ENCODE measurements at places on chromosomes 6 and 20.

DNA sequence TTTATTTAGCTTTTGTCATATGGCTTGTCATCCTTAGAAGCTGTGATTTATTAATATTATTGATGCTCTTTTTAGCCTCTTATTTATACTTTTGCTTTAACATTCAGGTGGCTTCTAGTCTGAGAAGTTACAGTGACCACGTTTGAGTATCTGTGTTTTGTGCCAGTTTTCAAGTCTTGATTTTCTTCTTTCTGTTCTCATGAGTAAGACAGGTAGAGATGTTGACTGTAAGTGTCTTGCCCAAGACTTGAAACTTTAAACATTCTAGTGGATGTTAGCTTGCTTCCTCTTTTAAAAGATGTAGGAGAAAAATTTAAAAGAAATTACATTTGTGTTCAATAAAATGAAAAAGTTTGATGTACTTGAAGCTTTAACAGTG is 122.6 kb downstream of the LRRC1 start:
- no peak for DNase-seq

GRCh38 chr6:4460586-4461475 is 315.4 kb upstream of the CDYL start:
- DNase-seq: no peak

DNA sequence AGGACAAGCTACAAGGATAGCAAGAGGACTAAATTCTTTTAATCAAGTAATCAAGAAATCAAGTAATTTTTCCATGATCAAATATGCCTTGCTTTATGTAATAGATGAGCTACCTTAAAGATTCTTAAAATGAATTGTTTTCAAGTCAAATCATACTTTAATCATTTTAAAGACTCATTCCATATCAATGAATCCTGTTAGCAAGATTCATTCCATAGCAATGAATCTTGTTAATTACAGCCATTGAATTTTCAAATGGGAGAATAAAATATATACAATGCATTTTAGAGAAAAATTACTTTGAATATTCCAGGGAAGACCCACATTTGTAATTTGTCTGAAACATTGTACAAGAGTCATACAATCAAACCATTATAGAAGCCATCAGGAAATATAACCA is 145.7 kb downstream of the RFX6 start:
- no peak for DNase-seq

- no peak for DNase-seq
Measured at GRCh38 chr20:49583669-49584417, 15.9 kb upstream of the PTGIS start.

- peak; percentile 8 for DNase-seq
Measured at GRCh38 chr20:11912013-11912658, 5.6 kb upstream of the BTBD3 start.

DNA sequence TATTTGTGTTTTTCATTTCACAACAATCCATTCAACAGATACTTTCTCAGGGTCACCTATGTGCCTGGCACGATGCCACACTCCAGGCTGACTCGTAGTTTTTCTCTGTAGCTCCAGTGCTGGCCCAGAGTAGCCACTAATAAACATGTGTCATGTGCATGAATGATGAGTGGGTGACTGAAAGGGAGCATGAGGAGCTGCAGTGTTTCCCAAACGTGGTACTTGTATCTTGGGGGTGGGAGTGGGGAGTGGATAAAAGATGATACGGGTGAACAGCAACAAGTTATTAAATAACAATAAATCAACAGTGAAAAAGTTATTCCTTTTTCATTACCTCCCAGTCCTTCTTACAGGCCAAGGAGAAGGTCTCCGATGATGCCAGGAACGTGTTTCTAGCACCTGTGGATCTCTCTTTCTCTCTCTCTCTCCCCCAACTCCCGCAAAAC is 17.1 kb downstream of the SRXN1 start:
- DNase-seq: no peak

DNA sequence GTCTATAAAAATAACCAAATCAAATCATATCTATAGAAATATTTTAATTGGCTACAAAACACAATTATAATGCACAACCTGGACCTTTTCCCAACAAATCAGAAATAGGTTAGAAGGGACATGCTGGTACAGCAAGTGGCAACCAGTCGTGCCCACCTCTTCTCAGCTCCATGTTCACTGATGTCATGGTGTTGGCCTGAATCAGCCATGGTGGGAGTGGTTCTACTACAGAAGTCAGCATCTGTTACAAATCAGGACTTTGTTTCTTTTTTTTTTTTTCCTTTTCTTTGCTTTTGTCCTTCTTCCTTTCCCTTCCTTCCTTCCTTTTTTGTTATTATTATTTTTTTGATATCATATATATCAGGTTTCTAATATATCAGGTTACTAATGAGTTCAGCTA is 91.2 kb downstream of the RALGAPA2 start:
- no peak for DNase-seq

DNA sequence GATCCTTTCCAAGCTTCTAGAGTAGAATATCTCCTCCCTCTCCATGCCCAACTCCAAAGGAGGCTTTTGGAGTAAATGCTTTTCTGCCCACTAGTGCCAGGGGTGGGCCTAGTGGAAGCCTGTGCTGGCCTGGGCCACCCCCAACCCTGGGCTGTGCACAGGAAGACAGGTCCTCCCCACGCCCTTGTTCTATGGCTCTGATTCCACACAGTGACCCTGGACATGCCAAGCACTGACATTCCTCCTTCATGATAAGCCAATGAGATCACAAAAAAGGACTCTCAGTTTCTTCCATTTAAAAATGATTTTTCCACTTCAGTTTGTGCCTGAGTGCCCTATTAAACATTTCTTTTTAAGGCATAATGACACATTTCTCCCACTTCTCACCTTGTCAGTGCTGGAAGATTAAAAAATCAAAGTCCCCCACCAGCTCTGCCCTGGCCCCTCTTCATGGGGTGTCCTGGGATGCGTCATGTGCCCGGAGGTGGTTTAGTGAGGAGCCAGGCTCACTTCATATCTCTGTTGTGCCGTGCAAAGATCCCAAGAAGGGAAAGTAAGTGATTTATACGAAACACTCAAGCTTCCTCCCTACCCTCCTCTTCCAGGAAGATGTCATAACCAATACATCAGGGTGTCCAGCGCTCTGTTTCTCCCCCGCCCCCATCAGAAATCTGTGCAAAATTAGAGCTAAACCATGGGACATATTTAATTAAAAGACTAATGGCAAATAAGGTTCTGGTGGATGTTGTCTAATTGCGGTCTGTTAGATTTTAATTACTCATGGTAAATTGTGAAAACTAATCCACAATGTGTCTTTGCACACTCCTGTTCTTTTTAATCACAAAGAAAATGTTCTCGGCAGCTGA is 255.0 kb downstream of the NRN1 start:
- DNase-seq: no peak

DNA sequence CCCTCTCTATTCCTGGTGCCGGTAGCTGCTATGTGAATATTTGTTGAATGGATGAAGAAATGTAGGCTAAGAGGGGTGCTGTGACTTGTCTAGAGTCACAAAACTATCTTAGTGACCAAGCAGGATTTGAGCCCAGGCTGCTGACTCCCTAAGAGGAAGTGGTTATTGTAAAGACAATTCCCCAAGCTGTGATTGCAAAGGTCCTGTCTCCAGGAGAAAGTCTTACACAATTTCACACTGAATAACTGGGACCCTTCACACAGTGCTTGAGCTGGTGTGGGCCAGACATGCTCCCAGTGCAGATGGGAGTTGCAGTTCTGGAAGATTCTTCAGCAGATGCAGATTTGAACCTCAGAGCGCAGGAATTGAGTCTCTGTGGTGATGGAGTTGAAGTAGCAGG is 38.1 kb downstream of the IYD start:
- DNase-seq: no peak

Measured in endothelial cell (in vitro differentiated cells).